ENCODE measurements at places on chromosomes 3 and 15.

GRCh38 chr3:117114517-117115265 lies 405.1 kb downstream of the TUSC7 start:
- DNase-seq = no peak

DNA sequence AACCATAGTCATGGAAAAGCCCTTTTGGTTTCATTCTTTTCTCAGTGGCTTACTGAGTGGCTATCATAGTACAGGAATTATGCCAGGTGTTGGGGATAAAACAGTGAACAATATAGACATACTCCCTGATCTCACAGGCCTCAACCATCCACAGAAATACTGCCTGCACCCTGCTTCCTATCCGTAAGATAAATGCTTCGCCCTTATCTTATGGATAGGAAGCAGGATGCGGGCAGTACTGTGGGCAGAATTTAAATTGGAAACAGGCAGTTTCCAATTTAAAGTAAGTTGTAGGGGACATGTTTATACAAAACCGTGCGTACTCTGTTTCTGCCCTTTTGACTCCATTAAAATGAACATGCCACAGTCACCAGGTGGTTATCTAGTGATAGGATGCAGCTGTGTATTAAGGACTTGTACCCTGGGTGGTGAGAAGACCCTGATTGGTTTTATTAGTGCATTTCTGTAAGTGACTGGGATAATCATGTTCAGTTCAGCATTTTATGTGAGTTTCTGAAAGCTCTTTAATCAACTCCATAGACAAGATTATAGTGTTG lies 141.8 kb upstream of the BHLHE40 start:
- no peak for DNase-seq

GRCh38 chr3:87761795-87762194 lies 297.0 kb downstream of the CGGBP1 start:
- DNase-seq = no peak

GRCh38 chr3:181699171-181699903 lies 12.4 kb upstream of the SOX2 start:
- no peak for DNase-seq

- DNase-seq = no peak
These were observed 22.2 kb upstream of the GMPPB start for GRCh38 chr3:49745986-49746385.

- no peak for DNase-seq
These were observed 127.1 kb downstream of the MEGF11 start for GRCh38 chr15:66126456-66126855.

GRCh38 chr3:4981294-4981664 lies 2.0 kb downstream of the BHLHE40 start:
- no peak for DNase-seq

DNA sequence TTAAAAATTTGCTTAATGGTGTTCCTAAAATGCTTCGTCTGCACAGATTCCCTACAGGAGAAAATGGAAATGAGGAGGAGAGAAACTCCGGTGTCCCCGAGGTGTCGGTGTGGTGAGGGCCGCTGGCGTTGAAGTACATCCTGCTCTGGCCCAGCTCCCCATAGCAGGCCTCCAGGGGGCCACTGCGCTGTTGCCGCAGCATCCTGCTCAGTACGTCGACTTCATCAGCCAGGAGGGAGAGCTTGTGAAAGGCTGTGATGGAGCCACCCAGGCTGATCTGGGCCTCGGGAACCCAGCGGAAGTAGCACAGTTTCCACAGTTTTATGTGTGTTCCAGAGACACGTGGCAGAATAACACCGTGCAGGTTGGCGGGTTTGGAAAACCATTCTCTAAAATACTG lies 37.8 kb downstream of the FAN1 start:
- no peak for DNase-seq

DNA sequence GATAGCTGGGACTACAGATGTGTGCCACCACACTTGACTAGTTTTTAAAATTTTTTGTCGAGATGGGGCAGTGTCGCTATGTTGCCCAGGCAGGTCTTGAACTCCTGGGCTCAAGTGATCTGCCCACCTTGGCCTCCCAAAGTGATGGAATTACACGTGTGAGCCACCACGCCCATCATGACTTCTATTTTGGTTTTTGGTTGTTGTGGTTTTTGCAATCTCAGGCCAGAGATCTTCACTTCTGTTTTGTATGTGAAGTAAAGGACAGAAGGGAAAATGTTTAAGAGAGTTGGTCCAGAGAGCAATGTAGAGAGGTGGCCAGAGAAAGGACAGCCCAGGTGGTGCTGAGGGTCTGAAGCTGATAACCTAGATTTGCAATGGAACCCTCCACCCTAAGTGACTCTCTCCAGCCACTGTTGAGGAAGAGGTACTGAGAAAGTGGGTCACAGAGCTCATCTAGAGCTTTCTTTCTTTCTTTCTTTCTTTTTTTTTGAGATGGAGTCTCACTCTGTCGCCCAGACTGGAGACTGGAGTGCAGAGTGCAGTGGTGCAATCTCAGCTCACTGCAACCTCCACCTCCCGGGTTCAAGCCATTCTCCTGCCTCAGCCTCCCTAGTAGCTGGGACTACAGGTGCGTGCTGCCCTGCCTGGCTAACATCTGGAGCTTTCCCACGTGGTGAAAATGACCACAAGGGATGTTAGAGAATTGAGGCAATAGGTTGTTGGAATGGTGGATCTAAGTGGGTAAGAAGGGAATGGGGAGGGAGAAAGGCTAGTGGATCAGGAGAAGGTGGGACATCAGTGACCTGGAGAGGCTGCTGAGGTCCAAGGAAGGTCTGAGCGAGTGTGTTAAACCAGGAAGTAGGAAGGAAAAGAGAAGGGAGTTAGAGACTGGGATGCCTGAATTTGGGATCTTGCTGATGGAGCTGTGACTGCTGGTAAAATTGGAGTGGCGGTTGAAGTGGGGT lies 22.4 kb upstream of the SEMA4B start:
- DNase-seq = no peak

- DNase-seq = no peak
These were observed 13.3 kb upstream of the THUMPD3 start for GRCh38 chr3:9349321-9350117.

DNA sequence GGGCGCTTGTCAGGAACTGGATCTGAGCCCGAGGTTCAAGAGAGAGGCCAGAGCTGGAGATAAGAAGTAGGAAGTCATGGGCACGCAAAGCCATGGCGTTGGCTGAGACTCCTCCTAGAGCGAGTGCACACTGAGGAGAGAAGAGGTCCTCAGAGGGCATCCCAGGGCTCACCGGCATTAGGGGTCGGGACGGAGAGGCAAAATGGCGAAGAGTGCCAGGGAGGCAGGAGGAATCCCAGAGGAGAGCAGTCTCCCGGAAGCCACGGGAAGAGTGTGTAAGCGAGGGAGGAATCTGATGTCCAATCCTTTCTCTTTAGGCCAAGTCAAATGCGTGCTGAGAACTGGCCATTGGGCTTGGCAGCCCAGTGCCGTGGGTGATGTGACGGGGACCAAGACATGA lies 24.0 kb downstream of the EFCC1 start:
- no peak for DNase-seq
